Endothelial cell of umbilical vein (primary cell): ENCODE measurements at places on chromosomes 2 and 18. TPM values are rescaled to one million over a fixed set of nuclear protein-coding genes. Genes with fewer than 3 reads are reported as not detected.

The GKN2 gene
- not detected in 2 replicates for total RNA-seq

The DRC1 gene
- total RNA-seq = 0.21 and 0.44 TPM in 2 replicates

The GNLY gene
- not detected in 2 replicates for total RNA-seq

DNA sequence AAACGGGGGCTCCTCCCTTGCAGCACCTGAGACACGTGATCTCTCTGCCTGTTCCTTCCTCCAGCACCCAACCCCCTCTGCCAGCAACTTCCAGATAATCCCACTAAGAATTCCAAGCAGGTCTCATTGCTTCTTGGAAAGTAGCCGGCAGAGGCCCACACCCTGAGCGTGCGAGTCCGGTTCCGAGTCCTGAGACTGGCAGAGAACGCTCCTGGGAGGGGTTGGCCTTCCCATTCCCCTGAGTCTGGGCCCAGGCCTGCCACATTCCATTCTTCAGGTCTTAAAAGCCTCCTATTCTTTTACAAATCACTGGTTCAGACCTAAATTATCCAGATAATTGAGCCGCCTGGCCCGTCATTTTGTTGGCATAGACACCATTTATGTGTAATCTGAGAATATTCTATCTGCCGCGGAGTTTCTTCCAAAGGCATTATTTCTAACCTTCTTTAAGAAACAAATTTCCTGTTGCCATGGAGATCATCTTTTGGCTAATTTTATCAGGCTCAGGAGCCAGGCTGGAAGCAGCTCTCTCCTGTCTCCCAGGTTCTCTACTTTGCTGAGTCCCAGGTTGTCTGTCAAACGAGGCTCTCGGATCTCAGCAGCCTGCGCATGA is 165.4 kb downstream of the MYCN start:
- no peak overlapping the region for H3K4me3 ChIP-seq
- no peak for DNase-seq
- no peaks in the 10 kb centered on the region for H3K36me3 ChIP-seq
- H3K4me1 ChIP-seq = no peaks in the 10 kb centered on the region

- H3K4me3 ChIP-seq = no peak overlapping the region
- no peak for DNase-seq
- no peak overlapping the region for H3K27ac ChIP-seq
- H3K4me1 ChIP-seq = peaks cover 12% of the 10 kb centered on the region
- H3K36me3 ChIP-seq = peaks cover 3% of the 10 kb centered on the region
These were observed 49.3 kb downstream of the UXS1 start for GRCh38 chr2:106144621-106145331.

GRCh38 chr2:230600285-230600684 is 112.4 kb upstream of the CAB39 start:
- no peak for DNase-seq
- H3K27ac ChIP-seq = no peak overlapping the region
- no peak overlapping the region for H3K4me3 ChIP-seq
- no peaks in the 10 kb centered on the region for H3K27me3 ChIP-seq
- H3K36me3 ChIP-seq = no peaks in the 10 kb centered on the region
- H3K4me1 ChIP-seq = no peaks in the 10 kb centered on the region

- no peak for DNase-seq
- H3K36me3 ChIP-seq = peaks cover 6% of the 10 kb centered on the region
- H3K4me1 ChIP-seq = no peaks in the 10 kb centered on the region
- no peak overlapping the region for H3K27ac ChIP-seq
- no peaks in the 10 kb centered on the region for H3K27me3 ChIP-seq
These were observed 88.8 kb downstream of the USP40 start for GRCh38 chr2:233477548-233478433.

DNA sequence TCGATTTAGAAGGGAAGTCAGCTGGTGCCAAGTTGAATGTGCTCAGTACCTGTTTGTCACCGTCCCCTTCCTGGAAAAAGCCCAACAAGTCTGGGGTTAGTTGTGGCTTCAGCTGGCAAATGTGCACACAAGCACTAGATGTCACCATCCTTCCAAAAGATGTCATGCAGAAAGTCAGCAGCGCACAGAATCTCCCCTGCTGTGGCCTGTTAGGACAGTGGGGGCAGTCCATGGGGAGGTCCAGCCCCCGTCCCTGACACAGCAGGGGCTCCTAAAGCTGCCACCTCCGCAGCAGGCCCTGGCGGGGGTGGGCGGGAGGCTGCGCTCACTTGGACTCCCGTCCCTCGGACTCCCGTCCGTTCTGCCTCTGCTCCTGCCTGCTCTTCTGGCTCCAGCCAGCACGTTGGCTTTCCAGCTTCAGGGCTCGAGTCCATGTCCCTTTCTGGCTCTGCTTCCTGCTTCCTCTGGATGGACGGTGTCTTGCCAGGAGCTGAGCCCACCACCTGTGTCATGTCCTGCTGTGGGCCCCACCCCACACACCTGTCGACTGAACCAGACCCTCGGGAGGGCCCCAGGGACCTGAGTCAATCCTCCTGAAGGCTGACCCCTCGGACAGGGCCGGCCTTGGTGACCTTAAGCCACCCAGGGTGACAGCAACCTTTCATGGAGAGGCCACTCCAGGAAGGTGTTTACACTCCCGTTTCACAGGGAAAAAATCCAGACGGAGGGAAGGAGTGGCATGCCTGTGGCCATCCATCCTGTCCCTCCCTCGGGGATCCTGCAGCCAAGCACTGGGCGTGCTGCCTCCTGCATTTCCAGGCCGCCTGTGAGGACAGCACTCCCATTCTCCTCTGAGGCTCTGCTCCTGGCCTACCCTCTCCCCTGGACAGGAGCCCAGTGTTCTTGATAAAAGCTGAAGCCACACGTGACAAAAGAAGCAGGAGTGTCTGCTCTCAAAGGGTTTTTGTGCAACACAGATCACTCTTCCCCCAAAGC is 8.5 kb downstream of the RAB17 start:
- H3K27me3 ChIP-seq = peaks cover 2% of the 10 kb centered on the region
- H3K4me1 ChIP-seq = no peaks in the 10 kb centered on the region
- no peak overlapping the region for H3K4me3 ChIP-seq
- DNase-seq = peak; percentile 79

DNA sequence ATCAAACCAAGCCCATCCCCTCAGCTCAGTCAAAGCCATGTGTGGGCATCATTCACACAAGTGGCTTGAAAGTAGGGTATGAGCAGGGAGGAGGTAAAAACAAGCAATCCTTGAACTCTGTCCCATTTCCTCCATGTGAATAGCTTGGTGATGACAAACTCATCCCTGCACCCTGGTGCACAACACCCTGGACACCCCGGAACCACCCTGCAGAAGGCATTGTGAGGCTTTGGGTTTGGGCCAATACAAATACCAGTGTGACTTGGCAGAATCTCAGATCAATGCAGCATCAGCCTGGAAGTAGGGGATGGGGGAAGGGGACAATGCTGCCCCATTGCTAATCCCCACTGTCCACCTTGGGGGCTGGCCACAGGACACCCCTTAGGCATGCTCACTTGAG is 28.6 kb downstream of the TGFA start:
- no peak overlapping the region for H3K4me3 ChIP-seq
- no peaks in the 10 kb centered on the region for H3K4me1 ChIP-seq
- no peaks in the 10 kb centered on the region for H3K27me3 ChIP-seq
- H3K27ac ChIP-seq = no peak overlapping the region
- no peaks in the 10 kb centered on the region for H3K36me3 ChIP-seq
- DNase-seq = no peak

- no peak overlapping the region for H3K27ac ChIP-seq
- no peak overlapping the region for H3K4me3 ChIP-seq
These were observed 9.5 kb downstream of the CHPF start for GRCh38 chr2:219533930-219534661.
